Motor neuron (in vitro differentiated cells): ENCODE measurements at places on chromosomes 16 and 17. TPM values are rescaled to one million over a fixed set of nuclear protein-coding genes. Genes with fewer than 3 reads are reported as not detected.

The TSPOAP1 gene
- total RNA-seq = 0.32 and 0.76 TPM in 2 replicates

The VASN gene
- 32.8 and 36.1 TPM in 2 replicates for total RNA-seq

The ABCA8 gene
- total RNA-seq = 15.3 and 17.3 TPM in 2 replicates

The ACOX1 gene
- 20.3 and 21.7 TPM in 2 replicates for total RNA-seq

The TBC1D3K gene
- not detected in 2 replicates for total RNA-seq

- ATAC-seq = no peak
Observed at GRCh38 chr17:64974750-64975317, 55.6 kb upstream of the LRRC37A3 start.

- ATAC-seq = peak; percentile 83
Observed at GRCh38 chr17:72665852-72666851, 426.3 kb downstream of the SLC39A11 start.

- peak; percentile 8 for ATAC-seq
Observed at GRCh38 chr17:75516619-75517296, 430 bp downstream of the TSEN54 start.

GRCh38 chr16:4293822-4294457, 21.1 kb upstream of the TFAP4 start:
- peak; percentile 94 for ATAC-seq

- ATAC-seq = peak; percentile 80
Observed at GRCh38 chr17:44556832-44557606, at the start of gene FZD2. TSS of gene FZD2 (plus strand) at chr17:44557484. CDS start at chr17:44557689, 205 bp downstream.

- ATAC-seq = no peak
Observed at GRCh38 chr16:1980030-1980769, 1.1 kb downstream of the NOXO1 start.

GRCh38 chr17:54099221-54099620, 276.5 kb downstream of the KIF2B start:
- ATAC-seq = no peak

- no peak for ATAC-seq
Observed at GRCh38 chr17:40349477-40349894, 15.1 kb downstream of the GJD3 start.

GRCh38 chr17:46085522-46085921, 86.5 kb downstream of the STH start:
- ATAC-seq = no peak

DNA sequence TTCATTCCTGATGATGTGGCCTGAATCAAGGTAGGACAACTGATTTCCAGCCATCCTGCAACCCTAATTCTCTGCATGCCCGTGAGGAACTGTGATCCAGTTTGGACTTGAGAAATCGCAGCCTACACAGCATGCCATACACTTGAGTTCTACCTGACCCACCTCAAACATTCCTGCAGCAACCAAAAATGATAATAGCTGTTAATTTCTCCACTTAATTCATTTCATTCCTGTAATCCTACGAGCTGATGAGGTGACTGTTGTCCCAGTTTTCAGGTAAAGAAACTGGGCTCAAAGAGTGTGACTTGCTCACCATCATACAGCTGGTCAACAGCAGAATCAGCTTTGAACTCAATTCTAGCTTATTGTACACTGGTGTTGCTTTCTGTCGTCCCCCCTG, 2.2 kb upstream of the GAS7 start:
- ATAC-seq = no peak

DNA sequence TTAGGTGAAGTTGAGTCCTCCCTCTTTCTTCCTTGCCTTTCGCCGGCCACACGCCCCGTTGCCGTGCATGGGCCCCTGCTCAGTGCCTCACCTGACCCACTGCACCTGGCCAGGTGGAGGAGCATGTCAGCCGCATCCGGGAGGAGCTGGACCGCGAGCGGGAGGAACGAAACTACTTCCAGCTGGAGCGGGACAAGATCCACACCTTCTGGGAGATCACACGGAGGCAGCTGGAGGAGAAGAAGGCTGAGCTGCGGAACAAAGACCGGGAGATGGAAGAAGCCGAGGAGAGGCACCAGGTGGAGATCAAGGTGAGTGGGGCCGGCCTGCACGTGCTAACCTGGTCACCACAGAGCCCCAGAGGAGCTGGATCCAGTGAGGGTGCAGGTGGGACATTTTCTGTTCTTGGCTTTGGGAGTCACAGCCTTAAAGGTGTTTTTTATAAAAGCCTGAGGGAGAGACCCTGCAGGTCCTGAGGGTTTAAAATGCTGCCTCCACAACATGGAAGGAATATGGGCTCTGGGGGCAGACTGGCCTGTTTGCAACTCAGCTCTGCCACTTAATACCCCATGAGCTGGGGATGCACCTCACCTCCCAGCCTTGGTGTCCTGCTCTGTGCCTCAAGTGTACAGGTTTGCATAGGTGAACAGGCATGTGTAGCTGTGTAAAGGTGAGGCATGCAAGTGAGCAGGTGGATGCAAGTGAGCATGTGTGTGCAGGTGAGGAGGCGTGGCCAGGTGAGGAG, 12.1 kb upstream of the DBNDD1 start:
- peak; percentile 52 for ATAC-seq

DNA sequence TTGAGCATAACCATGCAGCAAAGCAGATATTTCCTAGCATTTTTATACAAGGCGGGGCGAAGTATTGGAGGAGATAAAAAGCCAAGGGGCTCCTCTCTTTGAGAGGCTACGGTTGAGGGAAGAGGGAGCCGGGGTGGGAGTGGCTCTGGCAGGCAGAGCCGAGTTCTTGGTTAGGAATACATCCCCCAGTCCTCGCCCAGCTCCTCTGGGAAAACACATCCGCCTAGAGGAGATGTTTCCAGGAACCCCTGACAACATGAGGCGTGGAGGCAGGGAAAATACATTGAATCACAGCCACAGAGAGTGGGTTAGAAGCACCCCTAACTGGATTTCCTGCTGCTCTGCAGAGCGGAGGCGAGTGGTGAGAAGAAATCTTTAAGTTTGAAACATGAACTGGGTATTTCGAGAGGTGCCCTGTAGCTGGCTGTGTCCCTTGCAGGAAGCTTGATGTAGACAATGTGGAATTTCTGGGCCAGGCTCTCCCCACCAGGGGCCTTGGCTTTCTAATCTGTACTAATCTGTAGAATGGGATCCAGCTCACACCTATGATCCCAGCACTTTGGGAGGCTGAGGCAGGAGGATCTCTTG, 27.3 kb downstream of the TTYH2 start:
- ATAC-seq = peak; percentile 48

DNA sequence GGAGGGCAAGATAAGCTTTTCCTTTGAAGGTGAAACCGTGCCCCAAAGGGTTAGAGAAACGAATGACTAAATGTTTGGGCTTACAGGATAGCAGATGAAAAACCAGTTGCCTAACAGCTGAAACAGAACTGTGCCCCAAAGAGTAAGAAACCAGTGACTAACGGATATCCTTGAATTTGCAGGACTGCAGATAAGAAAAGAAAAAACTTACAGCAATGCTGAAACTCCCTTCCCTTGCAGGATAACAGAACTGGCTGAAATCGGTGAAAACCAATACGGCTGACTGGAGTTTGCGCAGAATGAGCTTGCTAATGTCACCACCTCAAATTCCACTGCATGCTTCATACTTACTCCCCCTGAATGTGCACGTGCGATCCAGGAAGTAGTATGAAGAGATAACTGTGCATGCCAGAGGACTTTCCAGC, 175.2 kb upstream of the NLRP1 start:
- no peak for ATAC-seq

DNA sequence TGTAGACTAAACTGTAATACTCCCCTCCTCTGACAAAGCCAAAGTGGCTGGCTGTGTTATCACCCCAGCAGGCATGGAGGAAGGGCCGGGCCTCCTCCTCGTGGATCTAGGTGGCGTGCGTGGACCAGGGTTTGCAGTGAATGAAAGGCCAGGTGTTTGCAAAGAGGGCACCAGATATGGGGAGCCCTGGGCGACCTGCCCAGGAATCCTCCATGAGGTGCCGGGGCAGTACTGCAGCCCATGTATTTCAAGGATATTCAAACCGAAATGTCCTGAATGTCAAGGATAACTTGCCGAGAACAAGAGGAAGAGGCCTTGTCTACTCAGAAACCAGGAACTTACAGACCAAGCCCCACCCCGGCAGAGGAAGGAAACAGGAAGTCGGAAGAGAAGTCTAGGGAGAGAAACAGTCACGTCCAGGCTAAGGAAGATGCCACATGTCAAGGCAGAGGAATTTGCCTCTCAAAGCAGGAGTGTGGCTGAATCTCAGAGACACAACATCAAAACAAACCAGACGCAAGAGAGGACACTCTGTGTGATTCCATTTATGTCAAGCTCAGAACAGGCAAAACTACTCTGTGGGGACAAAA, 13.7 kb upstream of the OSGIN1 start:
- ATAC-seq = no peak

DNA sequence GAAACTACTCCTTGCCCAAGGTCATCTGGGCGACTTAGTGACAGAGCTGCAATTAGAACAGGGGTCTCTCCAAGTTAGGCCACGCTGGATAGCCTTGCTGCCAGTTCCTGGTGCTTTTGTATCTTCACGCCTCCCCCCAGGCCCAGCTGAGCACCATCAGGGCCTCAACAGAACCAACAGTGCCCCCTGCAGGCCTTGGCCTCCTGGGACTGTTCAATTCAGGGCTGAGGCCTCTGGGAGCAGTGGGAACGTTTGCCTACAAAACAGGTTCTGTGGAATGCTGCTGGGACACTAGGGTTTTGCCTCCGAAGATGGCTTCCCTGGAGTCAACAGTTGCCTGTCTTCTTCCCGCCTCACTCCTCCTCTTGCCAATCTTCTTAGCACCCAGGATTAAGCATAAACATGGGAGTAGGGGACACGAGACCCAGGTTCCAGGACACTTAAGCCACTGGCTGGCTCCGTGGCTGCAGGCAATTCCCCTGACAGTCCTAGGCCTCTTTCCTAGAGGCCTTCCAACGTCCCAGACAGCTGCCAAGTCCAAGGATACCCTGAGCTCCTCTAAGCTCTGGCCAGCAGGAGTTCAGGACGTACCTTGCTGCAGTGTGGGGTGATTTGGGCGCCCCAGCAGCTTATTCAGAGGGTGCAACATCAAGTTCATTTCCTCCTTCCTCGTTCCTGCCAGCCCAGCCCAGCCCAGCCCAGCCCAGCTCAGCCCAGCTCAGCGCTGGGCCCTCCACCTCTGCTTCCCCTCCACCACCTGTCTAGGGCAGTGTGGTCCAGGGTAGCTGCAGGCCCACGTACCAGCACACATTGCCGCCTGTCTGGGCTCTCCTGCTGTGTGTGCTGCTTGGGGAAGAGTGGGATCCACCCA, 246.6 kb upstream of the RPL38 start:
- ATAC-seq = peak; percentile 2

DNA sequence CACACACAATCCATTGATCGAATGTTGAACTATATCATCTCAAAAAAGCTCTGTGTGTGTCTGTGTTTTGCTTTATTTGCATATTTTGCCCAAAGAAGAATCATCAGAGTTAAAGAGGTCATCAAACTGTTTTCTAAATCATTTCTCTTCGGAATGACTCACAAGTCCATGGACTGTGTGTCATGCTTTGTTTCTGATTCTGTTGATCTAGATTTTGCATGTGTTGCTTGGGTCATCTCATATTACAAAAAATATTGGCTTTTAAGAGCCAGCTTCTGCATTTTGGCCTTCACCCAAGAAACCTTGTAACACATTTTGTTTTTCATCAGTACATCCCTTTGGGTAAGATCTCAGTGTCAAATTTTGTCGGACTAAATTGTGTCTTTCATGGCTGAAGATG, 471.2 kb upstream of the HSBP1 start:
- no peak for ATAC-seq
